ENCODE measurements at places on chromosomes 6 and 20.
A peak's percentile ranks its signal among the peaks of the same experiment; 100 is the strongest.

- no peak for DNase-seq
Measured at GRCh38 chr6:118509009-118509617, 39.0 kb upstream of the PLN start.

- DNase-seq = no peak
Measured at GRCh38 chr6:163965426-163966348, 551.2 kb downstream of the QKI start.

DNA sequence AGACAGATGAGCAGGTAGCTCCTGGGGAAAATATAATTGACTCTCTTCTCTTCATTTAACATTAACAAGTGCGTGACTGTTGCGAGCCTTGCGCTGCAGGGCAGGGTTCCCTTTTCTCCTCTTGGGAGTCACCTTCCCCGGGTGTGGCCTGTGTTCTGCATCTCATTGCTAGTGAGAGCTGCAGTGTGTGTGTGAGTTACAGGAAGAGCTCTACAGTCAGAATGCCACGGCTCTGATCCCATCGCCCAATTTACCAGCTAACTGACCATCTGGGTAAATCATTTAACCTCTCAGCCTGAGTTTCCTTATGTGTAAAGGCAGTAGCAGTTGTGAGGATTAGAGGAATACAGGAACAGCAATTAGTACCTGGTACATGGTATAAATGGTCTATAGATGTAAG lies 106.8 kb upstream of the NUP153 start:
- no peak for DNase-seq

- no peak for DNase-seq
Measured at GRCh38 chr6:112259337-112259675, 4.9 kb upstream of the LAMA4 start.

DNA sequence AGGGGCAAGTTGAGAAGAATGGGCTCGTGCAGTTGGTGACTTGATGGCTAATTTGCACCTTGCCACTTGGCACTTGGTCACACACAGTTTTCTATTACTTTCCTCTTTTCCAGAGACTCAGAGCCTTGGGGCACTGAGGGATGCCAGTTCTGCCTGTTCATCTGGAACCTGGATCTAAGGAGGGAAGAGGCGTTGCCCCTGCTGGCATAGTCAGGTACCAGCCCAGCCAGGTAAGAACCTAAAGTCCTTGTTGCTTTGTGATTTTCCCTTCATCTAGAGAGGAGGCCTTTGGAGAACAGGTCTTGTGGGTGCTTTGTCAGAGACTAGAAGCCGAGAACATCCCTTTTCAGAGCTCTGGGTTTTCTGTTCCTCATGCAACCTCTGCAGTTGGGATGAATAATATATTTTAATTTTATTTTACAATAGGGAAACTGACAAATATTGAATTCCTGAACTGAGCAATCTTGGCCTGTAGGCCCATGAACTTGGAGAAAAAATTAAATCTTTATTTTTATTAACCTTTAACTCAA lies 11.4 kb downstream of the SYTL3 start:
- no peak for DNase-seq

DNA sequence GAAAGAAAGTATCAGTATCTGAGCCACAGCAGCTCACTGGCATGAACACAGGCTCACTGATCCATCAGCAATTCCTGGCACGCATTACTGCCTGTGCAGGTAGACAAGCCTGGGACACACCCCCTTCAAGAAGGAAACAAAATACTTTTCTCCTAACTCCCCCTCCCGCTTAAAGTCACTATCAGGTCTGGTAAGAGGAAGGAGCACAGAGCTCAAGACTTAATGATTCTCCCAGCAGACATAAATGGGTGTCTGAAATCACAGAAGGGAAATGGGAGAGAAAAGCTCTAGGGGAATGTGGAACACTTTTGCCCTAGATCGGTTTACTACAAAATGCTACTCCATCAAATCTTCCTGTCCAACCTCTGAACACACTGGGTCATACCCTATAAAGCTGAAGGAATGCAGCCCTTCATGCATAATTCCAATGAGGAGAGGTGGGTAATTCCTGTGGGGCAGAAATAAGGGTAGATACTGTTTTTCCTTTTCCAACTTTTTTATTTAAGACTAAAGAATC lies at the start of gene ADGRF1:
ADGRF1 (minus strand) TSS at position 58 of the 517 bp plus-strand sequence. CDS start 13,271 bp downstream, outside the sequence.
- DNase-seq = peak; percentile 68

GRCh38 chr6:129641344-129641743 lies 68.6 kb downstream of the ARHGAP18 start:
- no peak for DNase-seq

- no peak for DNase-seq
Measured at GRCh38 chr20:19802492-19803158, 44.6 kb downstream of the RIN2 start.

DNA sequence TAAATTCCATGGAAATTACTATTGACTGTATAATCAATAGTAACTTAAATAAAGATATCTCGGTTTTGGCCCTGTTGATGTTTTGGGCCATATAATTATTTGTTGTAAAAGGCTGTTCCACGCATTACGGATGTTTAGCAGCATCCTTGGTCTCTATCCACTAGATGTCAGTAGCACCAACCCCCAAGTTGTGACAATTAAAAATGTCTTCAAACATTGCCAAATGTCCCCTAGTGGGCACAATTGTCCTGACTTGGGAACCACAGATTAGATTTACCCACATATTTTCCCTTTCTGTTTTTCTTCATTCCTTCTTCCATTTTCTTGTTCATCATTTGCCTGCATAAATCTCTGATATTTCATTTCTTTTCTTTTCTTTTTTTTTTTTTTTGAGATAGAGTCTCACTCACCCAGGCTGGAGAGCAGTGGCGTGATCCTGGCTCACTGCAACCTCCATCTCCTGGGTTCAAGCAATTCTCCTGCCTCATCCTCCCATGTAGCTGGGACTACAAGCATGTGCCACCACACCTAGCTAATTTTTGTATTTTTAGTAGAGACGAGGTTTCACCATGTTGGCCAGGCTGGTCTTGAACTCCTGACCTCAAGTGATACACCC lies 13.6 kb upstream of the WFDC8 start:
- no peak for DNase-seq

GRCh38 chr20:8755340-8756118 lies 313.4 kb upstream of the PLCB4 start:
- no peak for DNase-seq

DNA sequence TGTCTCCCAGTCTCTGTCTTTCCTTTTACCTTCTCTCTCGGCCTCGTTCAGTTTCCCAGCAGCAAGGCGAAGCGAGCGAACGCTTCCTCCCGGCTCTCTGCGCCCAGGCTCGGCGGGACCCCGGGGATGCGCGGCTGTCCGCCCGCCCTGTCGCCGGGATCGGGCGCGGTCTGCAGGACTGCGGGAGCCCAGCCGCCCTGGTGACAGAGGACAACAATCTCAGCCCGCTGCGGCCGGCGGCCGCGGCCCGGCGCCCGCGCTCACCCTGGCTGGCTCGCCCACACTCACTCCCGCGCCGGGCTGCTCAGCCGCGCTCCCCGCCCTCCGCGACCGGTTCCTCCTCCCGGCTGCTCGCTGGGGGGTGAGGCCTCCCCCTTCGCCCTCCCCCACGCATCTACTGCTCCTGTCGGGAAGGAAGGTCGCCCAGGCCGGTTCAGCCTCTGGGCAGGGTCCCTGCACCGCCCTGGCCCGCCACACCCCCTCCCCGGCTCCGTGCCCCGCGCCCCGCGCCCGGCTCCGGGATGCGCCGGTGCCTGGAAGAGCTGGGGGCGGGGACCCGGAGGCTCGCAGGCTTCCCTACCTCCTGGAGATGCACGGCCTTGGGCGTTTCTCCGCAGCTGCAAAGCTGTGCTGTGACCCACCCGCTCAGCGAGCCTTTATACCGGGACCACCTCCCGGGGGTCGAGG lies 410 bp downstream of the SYNE1 start:
- peak; percentile 70 for DNase-seq
